ENCODE measurements at places on chromosomes 7 and 10. TPM values are rescaled to one million over a fixed set of nuclear protein-coding genes. Genes with fewer than 3 reads are reported as not detected.
A peak's percentile ranks its signal among the peaks of the same experiment; 100 is the strongest.

DNA sequence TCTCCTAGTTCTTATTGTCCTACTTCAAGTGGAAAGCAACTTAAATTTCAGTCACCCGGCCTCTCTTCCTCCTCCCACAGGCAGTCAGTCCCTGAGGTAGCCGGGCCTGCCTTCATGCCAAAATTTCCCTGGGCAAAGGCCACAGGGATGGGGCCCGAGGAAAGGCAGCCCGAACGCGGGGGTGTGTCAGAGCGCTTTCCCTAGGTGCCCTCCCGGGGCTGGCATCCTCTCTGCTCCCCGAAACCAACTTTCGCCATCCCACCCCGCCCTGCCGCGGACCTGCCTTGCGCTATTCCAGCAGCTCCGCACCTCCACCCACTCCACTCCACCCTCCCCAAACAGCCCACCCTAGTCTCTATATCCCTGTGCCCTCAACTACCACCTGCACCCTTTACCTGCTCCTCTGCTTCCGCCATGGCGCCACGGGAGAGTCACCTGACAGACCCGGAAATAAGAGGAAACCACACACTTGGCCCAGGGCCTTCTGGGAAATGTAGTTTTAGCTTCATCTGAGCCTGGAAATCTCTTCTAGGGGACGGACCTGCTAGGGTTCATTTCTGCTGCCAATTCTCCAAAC is at the start of gene VPS41:
VPS41 (minus strand) TSS at position 433 of the 577 bp plus-strand sequence; CDS start at position 416, 17 bp downstream.
- DNase-seq, result peak; percentile 69

DNA sequence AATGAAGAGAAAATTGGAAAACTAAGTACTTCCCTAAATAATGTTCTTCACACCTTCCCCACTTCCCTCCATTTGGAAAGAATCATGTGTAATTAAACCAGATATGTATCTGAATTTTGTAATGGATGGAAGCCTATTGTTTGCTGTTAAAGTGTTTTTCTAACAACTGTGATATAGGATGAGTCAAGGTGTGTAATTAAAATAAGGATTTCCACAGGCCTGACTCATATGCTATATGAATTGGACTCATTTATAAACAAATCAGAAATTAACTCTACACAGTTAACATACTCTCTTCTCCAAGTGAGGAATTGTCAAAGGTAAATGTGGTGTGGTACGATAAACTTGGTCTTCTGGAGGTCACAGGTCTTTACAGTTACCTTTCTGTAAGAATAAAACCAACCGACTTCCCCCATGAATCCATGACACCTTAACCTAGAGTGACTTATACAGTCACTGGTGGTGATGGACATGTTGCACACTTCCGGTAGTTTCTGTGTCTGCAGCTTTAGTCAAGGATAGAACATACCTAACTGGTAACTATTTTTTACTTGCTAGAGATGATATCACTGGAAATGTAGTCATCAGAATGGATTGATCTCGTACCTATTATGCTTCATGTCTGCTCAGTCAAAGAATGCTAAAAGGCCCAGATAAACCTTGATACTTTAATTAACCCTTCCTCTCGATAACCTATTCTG is 12.8 kb downstream of the PNLIPRP3 start:
- no peak for DNase-seq

DNA sequence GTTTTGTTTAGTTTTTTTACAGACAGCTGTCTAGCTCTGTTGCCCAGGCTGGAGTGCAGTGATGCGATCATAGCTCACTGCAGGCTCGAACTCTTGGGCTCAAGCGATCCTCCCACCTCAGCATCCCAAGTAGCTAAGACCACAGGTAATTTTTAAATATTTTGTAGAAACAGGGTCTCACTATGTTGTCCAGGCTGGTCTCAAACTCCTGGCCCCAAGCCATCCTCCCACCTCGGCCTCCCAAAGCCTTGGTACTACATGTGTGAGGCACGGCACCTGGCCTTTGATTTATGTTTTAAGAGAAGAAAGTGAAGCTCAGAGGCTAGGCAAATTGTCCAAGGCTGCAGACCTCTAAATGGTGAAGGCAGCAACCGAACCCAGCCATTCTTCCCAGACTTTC is 98.6 kb upstream of the SVIL start:
- no peak for DNase-seq

- DNase-seq, result no peak
These were observed 131.7 kb upstream of the CHST15 start for GRCh38 chr10:124225029-124225466.

DNA sequence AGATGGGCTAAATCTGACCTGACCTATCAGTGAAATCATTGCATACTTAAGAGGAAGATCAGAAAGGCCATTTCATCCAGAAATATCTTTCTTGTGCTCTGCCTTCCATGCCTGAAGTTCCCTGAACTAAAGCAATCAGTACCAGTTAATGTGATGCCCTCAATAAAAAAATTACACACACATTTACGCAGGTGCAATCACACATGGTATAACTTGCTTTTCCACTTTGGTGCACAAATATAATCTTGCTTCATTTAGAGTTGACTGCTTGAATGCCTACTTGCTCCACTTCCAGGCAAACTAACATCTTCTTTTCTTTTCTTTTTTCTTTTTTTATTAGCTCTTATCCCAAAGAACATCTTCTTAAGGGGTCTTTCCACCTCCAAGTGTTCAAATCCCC is 58.3 kb upstream of the KIF5B start:
- no peak for DNase-seq

DNA sequence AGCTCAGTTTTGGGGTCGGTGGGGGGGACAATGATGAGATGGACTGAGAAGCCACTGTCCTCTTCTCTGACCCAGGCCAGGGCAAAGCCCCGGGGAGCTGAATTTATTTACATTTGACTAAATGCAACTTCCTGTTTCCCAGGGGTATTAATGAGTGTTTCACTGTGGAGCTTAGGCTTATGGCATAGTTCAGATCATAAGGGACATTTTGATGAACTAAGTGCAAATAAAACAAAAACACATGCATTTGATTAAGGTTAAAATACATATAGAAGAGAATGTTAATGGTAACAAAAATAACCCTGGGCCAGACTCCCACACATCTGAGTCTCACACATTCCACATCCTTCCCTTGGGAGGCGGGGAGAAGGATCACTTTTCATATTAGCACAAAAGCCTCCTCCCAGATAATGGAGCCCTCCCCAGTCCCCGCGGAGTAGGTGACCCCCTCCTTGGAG is 320.6 kb downstream of the FRMD4A start:
- peak; percentile 86 for DNase-seq

- DNase-seq, result no peak
These were observed 805 bp downstream of the RASGEF1A start for GRCh38 chr10:43265799-43266721.

Gene VAX1
- total RNA-seq, result not detected

Gene PRRT4
- total RNA-seq, result not detected

Gene CYP17A1
- not detected for total RNA-seq

Gene GPR26
- not detected for total RNA-seq

Gene FIS1
- total RNA-seq, result 293 TPM

Gene EVX1
- total RNA-seq, result not detected
